BJ (cell line): ENCODE measurements at places on chromosomes 5 and 9.
A peak's percentile ranks its signal among the peaks of the same experiment; 100 is the strongest.

DNA sequence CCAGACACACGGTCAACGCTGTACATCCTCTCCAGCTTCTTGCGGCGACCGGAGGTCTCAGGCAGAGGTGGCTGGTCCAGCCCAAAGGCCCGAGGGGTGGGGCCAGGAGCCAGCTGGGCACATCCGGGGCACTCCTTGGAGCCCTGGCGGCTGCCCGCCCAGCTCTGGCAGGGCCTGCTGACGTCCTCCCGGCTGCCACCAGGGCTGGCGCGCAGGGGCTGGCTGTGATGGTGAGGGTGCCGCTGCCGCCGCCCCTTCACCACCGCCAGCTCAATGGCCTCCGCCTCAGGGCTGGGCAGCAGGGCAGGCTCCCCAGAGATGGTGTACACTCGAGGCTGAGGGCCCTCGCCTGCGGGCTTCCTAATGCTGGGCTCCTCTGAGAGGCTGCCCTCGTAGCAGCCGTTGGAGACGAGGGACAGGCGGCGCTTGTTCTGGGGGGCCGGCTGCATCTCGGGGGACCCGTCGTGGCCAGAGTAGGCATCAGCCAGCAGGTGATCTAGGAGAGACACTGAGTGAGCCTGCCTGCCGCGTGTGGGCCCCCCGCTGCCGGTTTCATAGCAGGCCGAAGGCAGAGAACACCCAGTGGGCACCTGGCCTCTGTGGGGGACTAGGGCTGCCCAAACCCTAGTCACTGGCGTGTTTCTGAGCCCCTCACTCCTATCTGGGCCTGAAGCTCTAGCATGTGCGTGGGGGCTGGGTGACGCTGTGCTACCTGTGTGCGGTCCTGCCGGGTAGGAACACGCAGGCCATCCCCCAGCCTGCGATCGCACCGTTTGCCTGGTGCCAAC lies 1.5 kb downstream of the NSMF start:
- DNase-seq, result no peak

- DNase-seq, result no peak
Measured at GRCh38 chr9:87481890-87482855, 15.5 kb upstream of the DAPK1 start.

DNA sequence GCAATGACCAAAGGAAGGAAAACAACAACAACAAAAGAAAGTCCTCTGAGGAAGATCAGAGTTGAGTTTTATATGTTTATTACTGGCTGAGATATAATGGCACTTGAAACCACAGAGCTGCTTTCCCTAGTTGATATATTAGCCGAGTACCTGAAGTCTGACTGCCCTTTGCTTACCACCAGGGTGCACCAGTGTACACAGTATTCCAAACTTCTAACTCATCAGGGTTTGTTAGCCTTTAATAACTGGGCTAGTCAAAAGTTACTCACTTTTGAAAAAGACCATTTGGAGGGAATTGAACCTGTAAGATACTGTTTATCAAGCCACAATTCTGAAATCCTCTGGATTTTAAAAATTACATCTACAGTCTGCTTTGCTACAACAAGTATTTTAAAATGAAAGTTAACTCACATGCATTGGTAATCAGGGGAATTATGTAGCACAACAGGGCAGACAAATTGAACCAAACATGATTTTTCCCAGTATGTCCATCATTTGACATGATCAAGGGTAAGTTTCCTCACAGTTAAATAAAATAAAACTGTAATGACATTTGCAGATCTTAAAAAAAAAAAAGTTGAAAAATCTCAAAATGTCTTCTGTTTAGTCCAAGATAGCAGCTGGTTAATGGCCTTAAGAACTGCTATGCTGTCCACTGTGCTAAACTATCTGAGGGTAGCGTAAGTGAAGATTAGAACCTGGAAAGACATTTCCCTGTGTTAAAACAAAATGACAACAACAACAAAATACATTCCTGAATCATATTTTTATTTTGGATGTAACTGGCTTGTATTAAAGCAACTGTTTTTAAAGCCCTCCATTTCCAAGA lies 57.3 kb upstream of the C6 start:
- DNase-seq, result peak; percentile 27

DNA sequence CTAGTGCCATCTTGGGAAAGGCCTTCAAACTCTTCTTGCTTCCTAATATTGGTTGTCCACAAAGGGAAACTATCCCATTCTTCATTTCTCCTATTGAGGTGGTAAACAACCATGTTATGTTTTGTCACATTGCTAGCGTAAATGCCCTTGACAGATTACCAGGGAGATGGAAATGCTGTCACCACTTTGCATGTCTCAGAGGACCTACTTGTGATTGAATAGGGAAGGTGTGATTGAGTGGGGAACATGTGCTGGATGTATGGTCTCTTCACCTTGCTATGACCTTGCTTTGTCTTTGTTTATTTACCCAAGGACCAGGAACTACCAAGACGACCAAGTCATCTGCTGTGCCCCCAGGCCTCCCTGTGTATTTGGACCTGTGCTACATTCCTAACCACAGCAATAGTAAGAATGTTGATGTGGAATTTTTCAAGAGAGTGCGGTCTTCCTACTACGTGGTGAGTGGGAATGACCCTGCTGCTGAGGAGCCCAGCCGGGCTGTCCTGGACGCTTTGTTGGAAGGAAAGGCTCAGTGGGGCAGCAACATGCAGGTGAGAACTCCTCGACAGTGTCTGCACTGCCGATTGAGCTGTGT lies 96.1 kb downstream of the MAP1B start:
- no peak for DNase-seq

DNA sequence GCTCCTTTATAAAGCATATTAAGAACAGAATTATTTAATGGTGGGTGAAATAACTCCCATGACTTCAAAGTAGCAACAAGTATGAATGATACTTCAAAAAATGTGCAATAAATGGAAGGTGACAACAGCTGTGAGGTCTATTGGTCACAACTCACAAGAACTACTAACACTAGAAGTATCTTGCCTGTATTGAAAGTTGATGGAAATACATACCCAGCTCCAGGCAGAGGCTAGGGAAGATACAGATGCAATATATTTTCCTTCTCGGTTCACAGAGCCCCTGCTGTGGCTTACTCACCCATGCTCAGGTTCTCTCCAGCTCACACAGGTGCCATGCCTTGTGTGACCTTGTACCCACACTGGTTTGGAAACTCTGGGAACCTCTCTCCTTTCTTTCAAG lies 133.8 kb downstream of the LIFR start:
- no peak for DNase-seq

DNA sequence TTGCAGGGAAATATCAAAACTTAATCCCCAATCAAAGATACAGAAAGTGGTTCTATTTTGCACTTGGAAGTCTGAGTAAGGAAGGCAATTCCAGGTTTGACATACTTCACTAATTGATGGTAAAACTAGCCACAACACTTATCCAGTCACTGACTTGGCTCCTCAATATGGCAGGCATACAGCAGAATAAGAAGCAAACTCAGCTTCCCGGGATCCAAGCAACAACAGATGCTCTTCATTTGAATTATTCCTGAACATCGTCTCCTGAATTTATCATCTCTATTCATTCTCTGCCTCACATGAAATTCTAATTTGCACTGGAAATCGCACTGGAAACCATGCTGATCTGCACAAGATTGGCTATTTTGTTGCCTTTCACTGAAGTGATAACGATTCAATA lies 629.6 kb downstream of the PRELID2 start:
- no peak for DNase-seq

GRCh38 chr5:141716009-141716408 lies 34.0 kb upstream of the ARAP3 start:
- DNase-seq, result no peak

GRCh38 chr5:151739939-151740335 lies 18.5 kb downstream of the ATOX1 start:
- peak; percentile 96 for DNase-seq

- no peak for DNase-seq
Measured at GRCh38 chr9:80596579-80596978, 1024.8 kb downstream of the TLE4 start.

DNA sequence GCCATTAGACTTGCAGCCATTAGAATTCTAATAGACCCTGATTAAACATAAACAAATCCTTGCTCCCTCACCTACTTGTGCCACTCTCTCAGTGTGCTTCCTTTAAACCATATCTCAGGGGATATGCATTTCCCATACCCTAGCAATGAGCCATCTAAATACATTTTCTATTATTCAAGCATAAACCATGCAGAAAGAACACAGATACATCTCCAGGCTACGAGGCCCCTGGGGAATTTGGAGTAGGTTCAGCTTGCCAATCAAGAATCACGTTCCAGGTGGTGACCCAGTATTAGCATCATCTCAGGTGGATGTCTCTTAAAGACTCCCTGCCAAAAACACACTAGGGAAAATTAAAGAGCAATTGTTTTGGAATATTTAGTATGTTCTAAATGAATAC lies 93.0 kb upstream of the CCL21 start:
- DNase-seq, result no peak

GRCh38 chr9:128163027-128163515 lies 3.0 kb downstream of the BBLN start:
- DNase-seq, result no peak

GRCh38 chr9:110580850-110581249 lies 1.3 kb upstream of the SVEP1 start:
- DNase-seq, result no peak

DNA sequence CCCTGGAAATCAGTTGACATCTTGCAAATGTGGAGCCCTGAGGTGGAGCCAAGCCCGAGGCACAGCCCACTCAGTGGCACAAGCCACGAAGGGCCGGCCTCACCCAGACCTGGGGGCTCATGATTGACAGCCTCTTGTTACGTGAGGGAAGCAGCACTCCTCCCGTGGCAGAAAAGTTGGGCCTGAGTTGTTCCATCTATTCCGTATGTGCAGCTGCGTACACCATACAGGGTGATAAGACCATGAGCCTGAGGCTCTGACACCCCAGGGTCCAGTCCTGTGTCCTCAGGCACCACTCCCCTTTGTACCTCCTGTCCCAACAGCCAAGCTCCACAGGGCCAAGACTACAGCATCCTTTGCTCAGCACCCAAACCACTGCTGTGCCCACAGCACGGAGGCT lies 1.9 kb upstream of the ORM2 start:
- DNase-seq, result no peak

GRCh38 chr9:113875459-113876150 lies 504 bp upstream of the ZNF618 start:
- no peak for DNase-seq

DNA sequence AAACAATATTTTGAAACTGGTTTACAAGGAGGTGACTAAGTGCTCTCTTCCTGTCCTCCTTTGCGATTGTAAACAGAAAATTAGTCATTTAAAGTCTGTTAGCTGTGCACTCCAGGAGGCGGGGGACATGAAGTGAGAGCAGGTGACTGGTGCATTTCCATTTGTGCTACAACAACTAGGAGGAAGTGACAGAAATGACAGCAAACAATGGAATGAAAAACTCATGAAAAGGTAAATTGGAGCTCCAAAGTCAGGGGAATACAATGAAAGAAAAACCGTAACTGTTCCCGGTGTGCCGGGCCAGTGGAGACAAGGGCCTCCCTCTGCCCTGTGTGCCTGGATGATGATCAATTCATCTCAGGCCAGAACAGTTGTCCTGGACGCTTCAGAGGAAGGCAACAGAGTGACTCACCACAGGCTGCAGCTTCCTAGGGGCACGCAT lies 439.9 kb downstream of the GADD45G start:
- DNase-seq, result peak; percentile 12

DNA sequence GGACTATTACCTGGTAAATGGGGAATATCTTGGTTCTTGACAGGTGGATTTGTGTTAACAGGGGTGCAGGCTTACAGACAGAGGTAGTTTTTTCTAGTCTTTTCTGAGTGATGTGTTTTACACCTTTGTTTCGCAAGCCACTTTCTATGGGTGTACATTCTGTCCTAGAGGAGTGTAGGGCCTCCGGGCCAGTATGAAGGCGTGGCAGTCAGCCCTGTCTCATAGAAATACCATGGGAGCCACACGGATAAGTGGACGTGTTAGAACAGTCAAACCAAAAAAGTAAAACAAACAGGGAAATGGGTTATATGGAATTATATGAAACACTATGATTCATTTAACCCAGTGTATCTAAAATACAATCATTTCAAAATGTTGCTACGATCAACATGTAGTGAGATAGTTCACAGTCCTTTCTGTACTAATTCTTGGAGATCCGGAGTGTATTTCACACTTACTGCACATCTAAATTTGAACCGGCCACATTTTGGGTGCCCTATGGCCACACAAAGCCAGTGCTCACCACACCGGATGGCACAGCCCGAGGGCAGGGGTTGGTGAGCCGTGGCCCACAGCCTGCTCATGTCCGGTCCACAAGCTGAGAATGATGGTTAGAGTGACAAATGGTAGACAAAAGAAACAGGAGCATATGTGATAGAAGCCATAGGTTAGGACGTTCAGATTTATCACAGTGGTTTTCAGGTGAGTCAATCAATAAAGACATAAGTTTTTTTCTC lies 80.1 kb upstream of the IRX4 start:
- no peak for DNase-seq

DNA sequence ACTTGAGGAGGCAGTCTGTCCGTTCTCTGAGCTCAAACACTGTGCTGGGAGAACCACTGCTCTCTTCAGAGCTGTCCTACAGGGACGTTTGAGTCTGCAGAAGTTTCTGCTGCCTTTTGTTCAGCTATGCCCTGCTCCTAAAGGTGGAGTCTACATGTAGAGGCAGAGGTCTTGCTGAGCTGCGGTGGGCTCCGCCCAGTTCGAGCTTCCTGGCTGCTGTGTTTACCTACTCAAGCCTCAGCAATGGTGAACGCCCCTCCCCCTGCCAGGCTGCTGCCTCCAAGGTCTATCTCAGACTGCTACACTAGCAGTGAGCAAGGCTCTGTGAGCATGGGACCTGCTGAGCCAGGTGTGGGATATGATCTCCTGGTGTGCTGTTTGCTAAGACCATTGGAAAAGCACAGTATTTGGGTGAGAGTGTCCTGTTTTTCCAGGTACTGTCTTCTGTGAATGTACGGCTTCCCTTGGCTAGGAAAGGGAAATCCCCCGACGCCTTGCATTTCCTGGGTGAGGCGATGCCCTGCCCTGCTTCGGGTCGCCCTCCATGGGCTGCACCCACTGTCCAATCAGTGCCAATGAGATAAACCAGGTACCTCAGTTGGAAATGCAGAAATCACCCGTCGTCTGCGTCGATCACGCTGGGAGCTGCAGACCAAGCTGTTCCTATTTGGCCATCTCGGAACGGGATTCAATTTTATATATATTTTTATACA lies 58.5 kb downstream of the CNTRL start:
- no peak for DNase-seq

DNA sequence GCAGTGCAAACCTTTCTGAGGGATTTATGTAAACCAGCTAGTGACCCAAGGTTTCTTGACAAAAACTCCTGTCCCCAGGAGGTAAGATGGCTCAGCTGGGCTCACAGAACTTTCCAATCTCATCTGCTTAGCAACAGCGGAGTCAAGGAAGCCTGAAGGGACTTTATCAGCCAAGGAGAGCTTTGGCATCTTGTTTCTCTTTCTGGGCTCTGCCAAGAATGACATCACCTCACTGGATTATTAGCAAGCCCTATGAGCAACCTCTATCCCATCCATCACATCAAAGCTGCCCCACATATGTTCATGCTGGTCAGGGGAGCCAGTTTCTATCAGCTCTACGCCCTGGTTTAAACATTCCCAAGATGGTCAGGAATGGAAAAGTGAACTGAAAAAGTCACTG lies 461.3 kb downstream of the ENC1 start:
- no peak for DNase-seq

GRCh38 chr9:122134822-122135528 lies 24.6 kb downstream of the NDUFA8 start:
- DNase-seq, result no peak
